ENCODE measurements at places on chromosomes 4 and X. TPM values are rescaled to one million over a fixed set of nuclear protein-coding genes. Genes with fewer than 3 reads are reported as not detected.

Gene SSX2B
- not detected for polyA plus RNA-seq

Gene DDIT4L
- 0.49 TPM for polyA plus RNA-seq

Gene MAGEA9B
- polyA plus RNA-seq: not detected

Gene MAGEC3
- not detected for polyA plus RNA-seq

Gene KCNE5
- polyA plus RNA-seq: 0.22 TPM

Gene IGSF1
- polyA plus RNA-seq: 0.19 TPM

Gene TMPRSS11F
- polyA plus RNA-seq: not detected

Gene SMAD1
- polyA plus RNA-seq: 2.6 TPM

DNA sequence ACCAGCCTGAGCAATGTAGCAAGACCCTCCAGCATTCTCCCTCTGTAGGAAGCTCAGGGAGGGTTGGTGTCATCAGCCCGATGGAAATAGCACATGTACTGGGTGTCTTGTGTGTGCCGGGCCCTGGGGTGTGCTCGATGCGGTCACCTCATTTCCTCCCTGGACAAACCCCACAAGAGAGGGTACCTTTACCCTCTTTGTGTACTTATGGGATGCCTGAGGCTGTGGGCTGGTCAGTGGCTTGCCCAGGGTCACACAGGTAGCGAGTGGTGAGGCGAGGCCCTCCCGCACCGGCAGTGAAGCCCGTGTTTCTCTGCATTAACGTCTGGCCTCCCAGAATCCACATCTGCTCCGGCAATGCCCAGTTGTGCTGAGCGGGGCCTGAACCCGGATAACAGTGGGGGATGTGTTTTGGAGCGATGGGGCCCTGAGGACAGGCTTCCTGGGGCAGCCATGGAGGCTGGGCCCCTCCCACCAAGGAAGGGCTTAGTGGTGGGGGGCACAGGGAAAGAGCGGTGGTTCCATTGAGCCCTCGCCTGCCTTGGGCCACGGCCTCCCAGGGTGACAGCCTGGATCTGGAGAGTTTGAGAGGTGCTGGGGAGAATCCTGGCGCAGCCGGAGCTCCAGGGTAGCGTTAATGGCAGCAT, 8.1 kb downstream of the PSAPL1 start:
- DNase-seq: no peak

DNA sequence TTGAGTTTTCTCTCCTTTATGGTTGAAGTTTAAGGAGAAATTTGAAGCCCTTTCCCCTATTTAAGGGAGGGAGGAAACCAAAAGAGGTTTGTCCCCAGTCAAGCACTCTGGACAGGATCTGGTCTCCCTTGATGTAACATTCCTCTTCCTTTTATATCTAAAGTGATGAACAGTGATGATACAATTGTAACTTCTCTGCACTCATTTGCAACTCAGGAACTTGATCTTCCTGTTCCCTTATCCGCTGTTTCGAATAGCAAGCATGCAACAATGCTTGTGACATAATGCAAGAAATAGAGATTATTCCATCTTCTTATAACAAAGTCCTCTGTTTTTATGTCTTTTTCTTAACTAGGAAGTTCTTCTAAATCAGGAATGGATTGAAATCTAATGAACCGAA, 18.3 kb downstream of the ALPK1 start:
- no peak for DNase-seq

- DNase-seq: no peak
Observed at GRCh38 chr4:1466034-1466862, 60.0 kb upstream of the NKX1-1 start.

DNA sequence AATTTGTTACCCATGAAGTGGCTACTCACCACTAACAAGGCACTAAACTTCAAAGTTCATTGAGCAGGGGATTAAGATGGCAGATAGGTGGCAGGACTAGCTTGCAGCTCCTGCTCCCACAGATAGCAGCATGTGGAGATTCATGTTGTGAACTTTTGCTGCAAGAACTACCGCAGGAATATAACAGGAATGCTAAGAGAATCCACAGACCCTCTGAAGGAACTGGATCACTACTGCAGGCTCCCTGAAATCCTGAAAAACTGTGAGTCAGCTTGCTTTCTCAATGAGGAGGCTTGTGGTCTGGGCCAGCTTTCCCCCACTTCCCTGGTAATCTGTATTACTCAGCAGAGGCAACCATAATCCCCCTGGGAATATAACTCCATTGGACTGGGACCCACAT, 118.5 kb upstream of the VCX2 start:
- DNase-seq: no peak

DNA sequence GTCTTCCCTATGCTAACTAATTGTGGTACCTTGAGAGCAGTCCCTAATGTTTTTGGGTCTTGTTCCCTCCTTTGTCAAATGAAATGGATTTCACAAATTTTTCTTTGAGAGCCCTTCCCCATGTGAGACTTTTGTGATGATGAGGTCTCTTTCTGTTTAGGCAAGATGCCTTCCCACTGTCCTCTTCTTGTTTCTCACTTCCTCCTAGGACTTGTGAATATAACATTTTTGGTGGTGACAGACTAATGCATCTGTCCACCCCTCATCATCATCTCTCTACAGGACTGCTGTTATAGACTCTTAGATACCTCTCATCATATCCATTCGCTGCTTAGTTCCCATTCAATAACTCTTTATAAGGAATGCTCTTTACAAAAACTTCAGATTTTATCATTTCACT, 8.7 kb upstream of the ANK2 start:
- no peak for DNase-seq

GRCh38 chr4:76559236-76560071, 124.4 kb downstream of the SHROOM3 start:
- no peak for DNase-seq

DNA sequence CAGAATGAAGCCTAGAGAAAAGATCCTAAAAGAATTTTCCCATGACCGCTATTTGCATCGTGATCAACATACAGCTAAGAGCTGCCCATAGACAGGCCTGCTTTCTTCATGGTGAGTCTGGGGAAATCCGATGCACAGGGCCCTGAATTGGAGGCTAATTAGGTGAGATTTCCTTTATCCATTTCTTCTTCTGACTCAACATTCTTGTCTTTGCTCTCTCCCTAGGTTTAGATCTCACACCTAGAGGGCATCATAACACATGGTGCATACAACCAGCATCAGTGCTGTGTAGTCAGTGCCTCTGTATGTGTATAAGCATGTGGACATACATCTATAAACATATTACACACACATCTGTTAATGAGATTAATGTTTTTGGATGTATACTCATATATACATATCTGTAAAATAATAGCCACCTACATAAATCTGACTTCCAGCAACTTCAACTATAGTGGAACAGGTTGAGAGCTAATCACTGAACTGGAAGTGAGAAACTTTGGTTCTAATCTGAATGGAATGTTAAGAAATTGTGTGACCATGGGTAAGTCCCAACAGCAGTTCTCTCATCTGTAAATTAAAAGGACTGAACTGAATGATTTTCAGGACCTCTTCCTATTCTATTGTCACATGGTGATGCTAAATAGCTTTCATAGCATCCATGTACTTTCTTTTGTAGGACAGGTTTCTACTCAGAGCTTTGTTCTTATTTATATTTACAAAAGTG, 17.5 kb downstream of the GATB start:
- no peak for DNase-seq

Data from heart right ventricle (tissue), 16 donors.